ENCODE measurements at places on chromosomes 11 and 22. TPM values are rescaled to one million over a fixed set of nuclear protein-coding genes. Genes with fewer than 3 reads are reported as not detected.

GRCh38 chr11:16311831-16312230 lies 44.5 kb downstream of the SOX6 start:
- no peaks in the 10 kb centered on the region for H3K36me3 ChIP-seq
- no peak overlapping the region for H3K27ac ChIP-seq
- peaks cover 3% of the 10 kb centered on the region for H3K4me1 ChIP-seq
- H3K4me3 ChIP-seq: no peak overlapping the region
- DNase-seq: no peak

GRCh38 chr11:111770581-111771134 lies 4.5 kb upstream of the PPP2R1B start:
- peaks cover 13% of the 10 kb centered on the region for H3K4me1 ChIP-seq
- no peak overlapping the region for H3K4me3 ChIP-seq
- no peak for DNase-seq
- H3K27me3 ChIP-seq: no peaks in the 10 kb centered on the region
- H3K27ac ChIP-seq: no peak overlapping the region
- no peaks in the 10 kb centered on the region for H3K36me3 ChIP-seq

- H3K4me1 ChIP-seq: no peaks in the 10 kb centered on the region
- H3K4me3 ChIP-seq: no peak overlapping the region
- DNase-seq: no peak
- peaks cover 19% of the 10 kb centered on the region for H3K36me3 ChIP-seq
- H3K27me3 ChIP-seq: no peaks in the 10 kb centered on the region
- no peak overlapping the region for H3K27ac ChIP-seq
These were observed 7.4 kb downstream of the LZTR1 start for GRCh38 chr22:20989323-20990138.

DNA sequence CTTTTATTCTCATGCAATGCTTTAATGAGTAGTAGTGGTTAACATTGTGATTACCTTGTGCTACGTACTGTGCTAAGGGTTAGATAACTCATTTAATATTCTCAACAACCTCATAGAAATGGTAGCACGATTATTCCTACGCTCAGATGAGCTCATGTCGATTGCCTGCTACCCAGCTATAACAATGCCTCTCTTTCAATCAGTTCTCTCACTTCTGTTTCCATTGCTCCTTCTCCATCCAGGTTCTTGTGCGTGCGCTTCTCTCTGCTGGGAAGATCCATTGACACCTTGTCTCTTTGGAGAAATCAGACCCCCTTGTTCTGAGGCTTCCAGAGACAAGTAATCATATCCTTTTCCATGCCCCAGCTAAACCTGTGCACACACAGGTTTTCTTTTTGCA lies 120.8 kb downstream of the NECTIN1 start:
- H3K27me3 ChIP-seq: peaks cover 56% of the 10 kb centered on the region
- H3K4me1 ChIP-seq: peaks cover 10% of the 10 kb centered on the region
- no peak for DNase-seq
- H3K36me3 ChIP-seq: no peaks in the 10 kb centered on the region
- no peak overlapping the region for H3K27ac ChIP-seq
- no peak overlapping the region for H3K4me3 ChIP-seq

GRCh38 chr11:108793611-108794010 lies 128.7 kb downstream of the DDX10 start:
- H3K27ac ChIP-seq: no peak overlapping the region
- no peaks in the 10 kb centered on the region for H3K27me3 ChIP-seq
- peaks cover 6% of the 10 kb centered on the region for H3K4me1 ChIP-seq
- H3K4me3 ChIP-seq: no peak overlapping the region
- DNase-seq: no peak

Gene LMO2
- total RNA-seq: 0.66 TPM

DNA sequence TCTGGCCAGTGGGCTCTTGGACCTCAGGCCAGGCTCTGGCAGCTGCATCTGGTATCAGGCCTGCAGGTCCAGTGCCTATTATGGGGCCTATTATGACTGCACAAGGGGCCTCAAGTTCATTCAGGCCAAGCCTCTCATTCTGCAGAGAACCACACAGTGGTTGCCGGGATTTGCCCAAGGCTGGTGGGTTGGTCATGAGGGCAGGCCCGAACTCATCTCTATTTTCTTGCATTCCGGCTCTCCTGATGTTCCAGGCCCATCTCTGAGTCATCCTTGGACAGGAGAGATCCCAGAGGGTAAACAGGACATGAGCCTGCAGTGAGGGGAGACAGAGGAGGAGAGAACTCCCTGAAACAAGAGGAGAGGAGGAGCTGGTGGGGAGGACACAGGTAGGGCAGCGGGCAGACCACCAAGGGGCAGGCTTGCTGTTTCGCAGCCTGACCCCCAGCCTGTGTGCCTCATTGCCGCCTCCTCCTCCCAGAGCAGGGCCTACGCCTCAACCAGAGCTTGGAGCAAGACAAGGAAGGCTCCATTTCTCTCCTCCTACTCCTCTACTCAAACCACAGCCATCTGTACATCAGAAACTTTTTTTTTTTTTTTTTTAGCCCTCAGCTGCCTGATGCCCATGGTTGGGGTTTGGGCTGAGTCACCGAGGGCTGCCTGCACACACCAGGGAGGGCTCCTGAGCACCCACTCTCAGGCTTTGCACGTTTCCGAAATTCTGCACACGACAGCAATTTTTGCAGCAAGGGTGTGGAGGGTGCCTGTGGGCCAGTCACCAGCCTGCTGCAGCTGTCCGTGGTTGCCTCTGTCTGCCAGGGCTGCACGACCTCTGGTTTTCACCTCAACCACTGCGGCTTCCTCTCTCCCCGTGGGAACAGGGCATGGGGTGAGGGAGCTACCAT lies 12.7 kb upstream of the TREH start:
- H3K27me3 ChIP-seq: no peaks in the 10 kb centered on the region
- peak overlapping the region; percentile 99 for H3K27ac ChIP-seq
- H3K36me3 ChIP-seq: no peaks in the 10 kb centered on the region
- peak overlapping the region; percentile 55 for H3K4me3 ChIP-seq
- H3K4me1 ChIP-seq: peaks cover 23% of the 10 kb centered on the region

Gene CDC42EP2
- total RNA-seq: 24.5 TPM

DNA sequence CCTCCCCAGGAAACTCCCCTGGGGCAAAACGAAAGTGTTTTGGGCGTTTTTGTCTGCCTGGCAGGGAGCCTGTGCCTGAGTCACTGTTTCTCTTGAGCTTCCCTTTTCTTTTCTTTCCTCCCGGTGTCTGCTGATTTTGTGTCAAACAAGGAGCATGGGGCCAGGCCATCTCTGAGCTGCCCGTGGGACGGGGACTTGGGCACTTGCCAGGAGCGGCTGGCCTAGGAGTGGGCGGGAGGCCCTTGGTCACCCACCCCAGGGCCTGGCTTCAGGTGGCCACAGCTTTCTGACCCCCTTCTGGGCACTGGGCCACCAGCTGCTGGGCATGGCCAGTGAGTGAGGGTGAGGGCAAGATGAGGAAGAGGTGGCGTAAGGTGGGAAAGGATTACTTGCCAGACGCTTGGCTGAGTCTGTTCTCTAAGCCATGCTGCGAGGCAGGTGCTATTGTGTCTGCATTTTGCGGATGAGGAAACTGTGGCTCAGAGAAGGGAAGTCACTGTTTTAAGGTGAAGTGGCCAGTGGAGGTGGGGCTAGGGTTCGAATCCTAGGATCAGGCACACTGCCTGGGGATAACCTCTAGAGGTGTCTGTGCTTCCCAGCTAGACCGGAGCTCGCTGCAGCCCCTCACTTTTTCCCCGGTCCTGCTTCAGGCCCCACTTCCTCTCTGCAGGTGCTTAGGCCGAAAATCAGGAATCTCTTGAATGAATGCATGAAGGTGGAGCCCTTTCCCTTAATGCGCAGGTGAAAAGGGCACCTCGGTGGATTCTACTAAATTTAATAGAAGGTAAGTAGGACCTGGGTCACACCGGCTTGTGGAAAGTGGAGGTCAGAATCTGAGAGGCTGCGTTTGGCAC lies 7.8 kb upstream of the NFAM1 start:
- H3K36me3 ChIP-seq: no peaks in the 10 kb centered on the region
- no peak overlapping the region for H3K27ac ChIP-seq
- DNase-seq: peak; percentile 56
- peak overlapping the region; percentile 22 for H3K4me3 ChIP-seq
- peaks cover 10% of the 10 kb centered on the region for H3K4me1 ChIP-seq
- no peaks in the 10 kb centered on the region for H3K27me3 ChIP-seq

DNA sequence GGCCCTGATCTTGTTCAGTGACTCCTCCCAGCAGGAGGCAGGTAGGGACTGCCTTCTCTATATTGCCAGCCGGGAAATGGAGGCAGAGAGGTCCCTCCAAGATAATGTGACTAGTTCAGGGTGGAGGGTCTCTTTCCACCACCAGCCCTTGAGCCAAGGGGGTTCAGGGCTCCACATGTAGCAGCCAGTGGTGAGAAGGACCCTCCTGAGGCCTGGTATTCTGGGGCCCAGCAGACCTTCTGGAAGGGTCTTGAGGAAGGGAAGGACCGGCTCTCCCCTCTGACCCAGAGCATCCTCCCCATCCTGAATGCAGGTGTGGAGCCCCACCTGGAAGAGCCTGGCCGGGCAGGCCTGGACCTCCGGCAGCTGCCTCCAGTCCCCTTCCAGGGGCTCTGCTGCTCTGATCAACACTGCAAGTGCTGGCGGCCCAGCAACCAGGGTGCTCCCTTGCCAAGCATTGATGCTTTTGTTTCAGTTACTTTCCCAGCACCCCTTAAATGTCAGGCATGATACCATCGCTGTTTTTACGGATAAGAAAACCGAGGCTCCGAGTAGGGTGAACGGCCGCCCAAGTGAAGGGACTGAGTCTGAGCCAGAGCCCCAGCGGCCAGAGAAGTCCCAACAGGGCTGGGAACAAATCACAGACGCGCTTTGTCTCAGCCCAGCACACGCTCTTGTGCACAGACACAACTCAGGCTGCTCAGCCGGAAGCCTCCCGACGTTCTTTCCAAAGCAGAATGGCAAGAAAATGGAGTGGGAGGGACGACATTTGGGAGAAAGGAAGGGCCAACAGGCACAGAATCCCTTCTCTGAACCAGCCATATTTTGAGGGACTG lies 38.8 kb downstream of the DKK3 start:
- H3K27me3 ChIP-seq: no peaks in the 10 kb centered on the region
- peaks cover 2% of the 10 kb centered on the region for H3K36me3 ChIP-seq
- H3K4me1 ChIP-seq: peaks cover 5% of the 10 kb centered on the region
- H3K4me3 ChIP-seq: no peak overlapping the region
